ENCODE measurements at places on chromosomes 4 and X.

DNA sequence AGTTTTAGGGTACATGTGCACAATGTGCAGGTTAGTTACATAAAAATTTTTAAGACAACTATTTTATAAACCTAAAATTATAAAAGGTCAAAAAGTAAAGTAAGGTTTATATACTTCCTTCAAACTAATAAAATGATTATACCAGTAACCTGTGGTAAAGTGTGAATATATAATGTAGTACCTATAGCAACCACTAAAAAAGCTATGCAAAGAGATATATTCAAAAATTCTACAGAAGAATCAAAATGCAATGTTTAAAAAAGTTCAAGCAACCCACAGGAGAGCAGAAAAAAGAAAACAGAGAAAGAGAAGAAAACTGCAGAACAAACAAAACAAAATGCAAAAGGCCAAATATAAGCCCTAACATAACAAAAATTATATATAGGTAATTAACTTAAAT is 379.5 kb upstream of the GALNTL6 start:
- DNase-seq = no peak

GRCh38 chrX:152138388-152138784 is at the start of gene MAGEA10:
TSS of gene MAGEA10 (minus strand) at chrX:152138577. CDS start at chrX:152135620, 2,957 bp downstream.
- no peak for DNase-seq

DNA sequence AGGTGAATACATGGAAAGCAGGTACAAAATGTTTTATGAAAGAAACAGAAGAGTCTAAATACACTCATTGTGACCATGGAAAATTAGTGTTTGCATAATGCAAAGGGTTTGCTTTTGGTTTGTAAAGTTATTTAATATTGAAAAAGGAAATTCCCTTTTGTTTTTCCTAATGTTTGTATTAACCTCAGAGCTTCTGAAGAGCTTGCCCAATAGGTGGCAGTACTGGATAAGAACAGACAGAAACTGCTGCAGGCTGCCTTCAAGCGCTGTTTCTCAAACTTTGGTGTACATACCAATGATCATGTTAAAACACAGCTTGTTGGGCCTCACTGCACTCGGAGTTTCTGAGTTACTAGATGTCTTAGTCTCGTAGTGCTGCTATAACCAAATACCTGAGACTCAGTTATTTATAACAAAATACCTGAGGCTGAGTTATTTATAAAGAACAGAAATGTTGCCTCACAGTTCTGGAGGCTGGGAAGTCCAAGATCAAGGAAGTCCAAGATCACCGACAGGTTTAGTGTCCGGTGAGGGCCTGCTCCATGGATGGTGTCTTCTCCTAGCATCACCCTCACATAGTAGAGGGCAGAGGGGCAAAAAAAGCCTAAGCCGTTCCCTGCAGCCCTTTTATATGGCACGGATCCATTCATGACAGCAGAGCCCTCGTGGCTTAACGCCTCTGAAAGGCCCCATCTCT is 54.2 kb downstream of the SUPT20HL2 start:
- no peak for DNase-seq

DNA sequence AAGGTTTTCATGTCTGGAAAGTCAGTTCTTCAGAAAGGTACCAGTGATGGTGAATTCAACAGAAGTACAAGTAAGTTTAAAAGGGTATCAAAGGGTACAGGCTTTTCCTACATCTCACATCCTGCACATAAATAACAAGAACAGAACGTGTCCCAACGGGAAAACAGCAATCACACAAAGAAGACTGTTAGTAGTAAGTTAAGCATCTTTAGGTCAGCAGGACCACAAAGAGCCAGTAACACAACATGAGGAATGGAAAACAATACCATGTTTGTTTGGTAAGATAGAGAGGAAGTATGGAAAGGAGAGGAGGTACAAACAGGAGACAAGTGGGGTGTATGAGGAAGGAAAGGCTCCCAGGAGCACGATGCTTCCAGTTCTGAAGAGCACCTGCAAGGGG is 43.2 kb downstream of the SAT1 start:
- DNase-seq = no peak

DNA sequence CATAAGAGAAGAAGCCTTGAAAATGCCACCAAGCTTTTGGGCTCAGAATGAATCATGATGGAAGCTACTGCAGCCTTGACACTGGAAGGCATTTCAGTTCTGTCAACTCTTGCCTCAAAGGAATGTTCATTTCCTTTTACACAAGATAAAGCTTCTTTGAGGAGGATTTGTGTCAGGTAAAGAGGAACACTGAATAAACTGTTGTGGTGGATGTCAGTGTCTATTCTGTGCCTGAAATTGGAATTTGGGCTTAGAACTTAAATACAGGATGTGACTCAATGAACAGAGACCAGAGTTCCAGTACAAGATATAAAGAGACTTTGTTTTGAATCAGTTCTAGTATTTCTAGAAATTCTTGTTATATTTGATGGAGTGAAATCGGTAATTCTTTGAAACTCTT is 313.2 kb downstream of the PACRGL start:
- no peak for DNase-seq

DNA sequence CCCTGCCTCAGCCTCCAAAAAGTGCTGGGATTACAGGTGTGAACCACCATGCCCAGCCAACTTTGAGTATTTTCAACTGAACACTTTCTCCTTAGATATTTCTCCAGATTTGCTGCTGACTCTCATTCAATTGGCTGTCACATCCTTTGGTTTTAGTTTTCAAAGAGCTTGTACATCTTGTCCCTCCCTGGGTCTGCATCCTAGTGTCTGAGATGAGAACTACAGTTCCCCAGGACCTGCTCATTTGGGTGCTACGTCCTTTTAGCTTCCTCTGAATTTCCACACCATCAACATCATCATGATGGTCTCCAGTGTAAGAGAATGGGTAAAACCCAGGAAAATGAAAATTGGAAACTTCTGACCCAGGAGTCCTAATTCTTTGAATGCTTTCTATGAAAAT is 312.9 kb downstream of the NLGN4X start:
- no peak for DNase-seq

- no peak for DNase-seq
Observed at GRCh38 chr4:151955721-151956380, 195.0 kb upstream of the GATB start.

GRCh38 chr4:55016131-55016530 is 109.3 kb downstream of the KDR start:
- DNase-seq = no peak

DNA sequence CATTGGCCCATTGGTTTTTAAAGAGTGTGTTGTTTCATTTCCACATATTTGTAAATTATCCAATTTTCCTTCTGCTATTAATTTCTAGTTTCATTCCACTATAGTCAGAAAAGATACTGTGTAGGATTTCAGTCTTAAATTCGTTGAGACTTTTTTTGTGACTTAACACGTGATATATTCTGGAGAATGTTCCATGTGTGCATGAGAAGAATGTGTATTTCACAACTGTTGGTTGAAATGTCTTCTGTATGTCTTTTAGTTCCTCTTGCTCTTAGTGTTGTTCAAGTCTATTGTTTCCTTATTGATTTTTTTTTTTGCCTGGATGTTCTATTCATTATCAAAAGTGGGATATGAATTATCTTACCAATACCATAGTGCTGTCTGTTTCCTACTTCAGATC is 606.9 kb downstream of the RPA4 start:
- no peak for DNase-seq

GRCh38 chr4:182179105-182179504 is 64.1 kb upstream of the TENM3 start:
- DNase-seq = no peak

DNA sequence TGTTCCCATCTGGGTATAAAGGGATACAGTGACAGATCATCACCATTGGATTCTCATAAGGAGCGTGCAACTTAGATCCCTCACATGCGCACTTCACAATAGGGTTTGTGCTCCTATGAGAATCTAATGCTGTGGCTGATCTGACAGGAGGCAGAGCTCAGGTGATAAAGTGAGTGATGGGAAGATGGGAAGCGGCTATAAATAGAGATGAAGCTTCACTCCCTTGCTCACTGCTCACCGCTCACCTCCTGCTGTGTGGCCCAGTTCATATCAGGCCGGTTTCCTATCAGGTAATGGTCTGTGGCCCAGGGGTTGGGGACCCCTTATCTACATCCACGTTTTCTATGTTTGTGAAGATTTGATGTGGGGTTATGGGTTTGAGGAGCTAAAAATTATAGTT is 43.7 kb downstream of the FAT4 start:
- DNase-seq = no peak

DNA sequence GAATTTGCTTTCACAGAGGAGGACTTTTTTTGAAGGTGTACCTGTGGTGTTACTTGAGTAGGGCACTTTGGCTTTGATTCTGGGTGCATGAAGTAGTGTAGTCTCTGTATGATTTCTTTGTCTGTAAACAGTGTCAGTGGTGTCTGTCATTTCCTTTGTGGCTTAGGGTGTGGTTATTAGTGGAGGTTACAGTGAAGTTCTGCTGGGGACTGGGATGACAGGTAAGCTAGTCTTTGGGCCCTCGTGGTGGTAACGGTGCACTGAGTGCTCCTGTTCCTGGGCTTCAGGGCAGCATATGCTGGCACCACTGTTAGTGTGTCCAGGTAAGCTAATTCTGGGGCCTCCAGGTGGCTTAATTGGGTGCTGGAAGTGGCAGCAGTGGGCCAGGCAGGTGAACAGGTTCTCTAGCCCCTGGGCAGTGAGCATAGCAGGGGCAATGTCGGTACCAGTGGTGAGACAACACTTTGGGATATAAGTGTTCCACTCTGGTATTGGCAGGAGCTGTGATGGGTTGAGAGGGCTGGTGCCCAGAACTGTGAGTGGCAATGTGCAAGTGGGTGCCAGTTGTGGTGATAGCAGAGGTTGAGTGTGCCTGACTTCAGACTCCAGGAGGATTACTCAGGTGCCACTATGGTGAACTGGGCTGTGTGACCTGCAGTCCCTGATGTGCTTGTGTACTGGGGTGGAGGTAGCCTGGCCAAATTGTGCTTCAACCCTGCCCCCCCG is 26.0 kb upstream of the VSIG1 start:
- DNase-seq = no peak

DNA sequence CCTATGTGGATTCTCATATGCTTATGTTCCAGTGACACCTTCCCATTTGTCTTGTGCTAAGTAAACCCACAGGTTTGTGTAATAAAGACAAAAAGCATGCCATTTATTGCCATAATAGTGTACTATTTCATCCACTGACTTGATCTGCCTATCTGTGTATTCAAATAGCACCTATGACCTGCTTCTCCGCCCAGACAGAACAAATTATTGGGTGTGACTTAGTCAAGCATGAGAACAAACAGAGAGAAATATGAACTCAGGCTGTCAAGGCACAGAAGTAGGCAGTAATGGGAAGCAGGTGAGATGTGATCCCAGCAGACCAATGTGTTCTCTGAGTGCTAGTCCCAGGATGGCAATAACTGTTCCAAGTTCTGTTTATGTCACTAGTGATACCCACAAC is 25.4 kb downstream of the ELOVL6 start:
- DNase-seq = no peak
